ENCODE measurements at places on chromosomes 12 and 14.

GRCh38 chr12:4956054-4956453 lies 46.3 kb downstream of the KCNA1 start:
- DNase-seq = no peak

DNA sequence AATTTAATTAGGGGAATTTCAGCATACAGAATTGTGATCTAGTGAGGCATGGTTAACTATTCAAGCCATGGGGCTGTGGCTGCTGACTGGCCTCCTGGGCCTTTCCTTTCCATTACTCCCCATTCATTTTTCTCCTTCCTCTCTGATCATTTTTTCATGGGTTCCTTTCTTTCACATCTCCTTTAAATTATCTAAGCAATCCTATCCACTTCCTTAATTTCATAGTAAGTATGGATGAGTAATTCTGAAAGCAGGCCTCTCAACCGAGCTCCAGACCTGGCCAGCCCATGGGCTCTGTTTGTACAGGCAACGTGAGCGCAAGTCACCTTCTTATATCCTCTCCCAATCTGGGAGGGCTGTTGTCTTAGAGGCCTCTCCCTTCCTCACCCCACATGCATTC lies 13.4 kb downstream of the CKAP4 start:
- DNase-seq = no peak

- no peak for DNase-seq
Measured at GRCh38 chr12:30997685-30998440, 71.3 kb downstream of the TSPAN11 start.

- no peak for DNase-seq
Measured at GRCh38 chr14:93114713-93115068, 1.0 kb downstream of the ITPK1 start.

DNA sequence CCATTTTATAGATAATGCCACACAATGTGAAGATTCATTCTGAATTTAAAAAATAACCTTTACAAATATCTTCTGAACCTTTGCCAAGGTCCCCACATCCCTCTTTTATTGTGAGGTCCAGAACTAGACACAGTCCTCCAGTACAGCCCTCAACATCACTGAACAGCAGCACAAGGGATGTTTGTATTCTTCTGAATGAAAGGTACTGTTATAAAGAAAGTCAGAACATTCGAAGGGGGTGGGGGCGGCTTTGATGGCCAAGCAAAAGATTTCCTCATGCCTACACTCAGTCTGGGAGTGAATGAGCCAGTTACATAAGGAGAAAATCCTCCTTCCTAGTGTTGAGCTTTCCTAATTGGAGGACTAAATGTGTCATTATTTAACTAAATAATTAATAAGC lies 77.3 kb downstream of the PPM1A start:
- DNase-seq = no peak

DNA sequence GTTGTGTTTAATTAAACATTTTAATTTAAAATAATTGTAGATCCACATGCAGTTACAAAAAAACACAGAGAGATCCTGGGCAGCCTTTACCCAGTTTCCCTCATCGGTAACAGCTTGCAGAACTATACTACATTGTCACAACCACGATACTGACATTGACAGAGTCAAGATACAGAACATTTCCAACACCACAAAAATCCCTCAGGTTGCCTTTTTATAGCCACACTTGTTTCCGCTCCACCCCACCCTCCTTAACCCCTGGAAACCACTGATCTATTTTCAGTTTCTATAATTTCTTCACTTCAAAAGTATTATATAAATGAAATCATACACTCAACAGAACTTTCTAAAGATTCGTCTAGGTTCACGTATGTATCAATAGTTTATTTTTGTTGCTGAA lies 458.8 kb upstream of the SOX5 start:
- no peak for DNase-seq

All from activated CD4-positive, CD25-positive, alpha-beta regulatory T cell (primary cell).